ENCODE measurements at places on chromosomes 4 and X. TPM values are rescaled to one million over a fixed set of nuclear protein-coding genes. Genes with fewer than 3 reads are reported as not detected.

The HDAC6 gene
- 83.2 TPM for total RNA-seq

The PSAPL1 gene
- total RNA-seq = not detected

The GABRE gene
- total RNA-seq = 25.7 TPM

DNA sequence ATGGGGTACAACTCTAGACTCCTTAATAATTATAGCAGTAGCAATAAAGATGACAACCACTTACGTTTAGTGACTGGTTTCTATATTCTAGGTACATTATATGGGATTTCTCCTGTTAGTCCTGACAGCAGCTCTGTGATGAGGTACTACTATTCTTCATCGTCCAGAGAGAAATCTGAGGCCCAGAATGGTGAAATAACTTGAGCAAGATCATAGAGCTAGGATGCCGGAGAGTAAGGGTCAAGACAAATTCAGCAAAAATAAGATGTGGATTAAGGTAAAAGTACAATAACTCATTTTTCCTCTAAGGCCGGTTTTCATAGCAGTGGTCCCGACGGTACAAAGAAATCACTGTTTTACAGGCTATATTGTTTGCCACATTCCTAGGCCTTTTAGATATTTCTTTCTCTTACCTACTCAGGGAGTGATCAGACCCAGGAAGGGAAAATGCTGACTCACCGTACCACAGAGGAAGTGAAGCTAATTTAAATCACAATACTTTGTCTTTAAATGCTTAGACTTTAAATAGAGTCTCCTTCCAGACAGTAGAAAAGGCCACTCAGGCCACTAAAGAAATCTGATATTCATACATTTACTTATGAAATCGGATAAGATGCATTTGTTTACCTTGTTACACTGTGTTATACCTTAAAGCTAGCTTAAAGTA lies 2023.0 kb upstream of the AGA start:
- no peak for DNase-seq

GRCh38 chr4:166458756-166459155 lies 585.7 kb downstream of the TLL1 start:
- no peak for DNase-seq

DNA sequence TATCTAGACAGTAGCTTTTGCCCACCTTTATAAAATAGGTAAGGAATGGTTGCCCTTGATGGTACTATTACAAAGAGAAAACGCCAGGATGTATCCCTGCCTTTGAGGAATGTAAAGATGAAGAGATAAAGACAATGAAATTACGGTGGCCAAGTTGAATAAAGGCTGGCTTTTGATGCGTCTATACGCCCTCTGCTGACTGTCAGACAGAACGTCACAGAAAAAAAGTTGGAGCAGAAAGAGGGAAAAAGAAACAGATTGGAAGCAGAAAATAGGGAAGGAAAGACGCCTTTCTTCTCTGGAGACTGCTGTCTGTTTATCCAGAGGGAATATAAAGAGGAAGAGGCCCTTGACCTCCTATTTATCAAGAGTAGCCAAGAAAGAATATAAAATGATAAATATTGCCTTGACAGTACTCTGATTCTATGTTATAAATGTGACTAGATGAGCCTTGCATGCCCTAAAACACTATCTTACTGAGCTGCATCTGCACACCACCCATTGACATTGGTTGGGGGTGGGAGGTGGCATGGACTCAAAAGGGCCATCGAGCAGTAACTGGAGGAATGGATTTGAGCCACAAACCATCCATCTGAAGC lies 30.6 kb downstream of the PCDH19 start:
- DNase-seq = no peak

GRCh38 chr4:51932261-51932660 lies 87.9 kb downstream of the LRRC66 start:
- DNase-seq = no peak

GRCh38 chrX:43868791-43869190 lies 13.5 kb downstream of the MAOB start:
- no peak for DNase-seq

- no peak for DNase-seq
Measured at GRCh38 chr4:100539706-100540105, 21.9 kb upstream of the EMCN start.

Measured in mucosa of descending colon (tissue), 3 donors.